Neural progenitor cell (in vitro differentiated cells): ENCODE measurements at places on chromosomes 1 and 21. TPM values are rescaled to one million over a fixed set of nuclear protein-coding genes. Genes with fewer than 3 reads are reported as not detected.
A peak's percentile ranks its signal among the peaks of the same experiment; 100 is the strongest.

DNA sequence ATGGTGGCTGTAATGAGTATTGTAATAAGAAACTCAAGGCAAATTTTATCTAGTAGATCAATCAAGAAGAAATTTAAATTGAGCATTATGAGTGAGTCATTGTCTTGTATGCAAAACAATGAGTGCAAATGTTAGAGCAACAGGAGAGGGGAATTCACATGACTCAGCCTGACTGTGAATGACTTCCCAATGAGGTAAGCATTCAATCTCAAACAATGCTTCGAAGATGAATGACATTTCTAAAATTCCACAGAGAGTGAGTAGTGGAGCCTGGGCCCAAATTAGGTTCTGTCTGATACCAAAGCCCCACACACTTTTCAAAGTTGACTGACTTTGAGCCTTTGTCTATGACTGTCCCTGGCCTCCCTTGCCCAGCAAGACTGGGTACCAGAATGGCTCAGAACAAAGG is 738.0 kb downstream of the PTPRU start:
- H3K27me3 ChIP-seq, result no peaks in the 10 kb centered on the region
- no peak overlapping the region for H3K4me3 ChIP-seq
- peak; percentile 32 for DNase-seq
- no peak overlapping the region for H3K27ac ChIP-seq
- no peaks in the 10 kb centered on the region for H3K36me3 ChIP-seq
- no peaks in the 10 kb centered on the region for H3K4me1 ChIP-seq

GRCh38 chr1:247435030-247435758 is 19.2 kb downstream of the NLRP3 start:
- H3K4me1 ChIP-seq, result no peaks in the 10 kb centered on the region
- no peak for DNase-seq
- no peaks in the 10 kb centered on the region for H3K36me3 ChIP-seq
- no peak overlapping the region for H3K27ac ChIP-seq
- H3K27me3 ChIP-seq, result no peaks in the 10 kb centered on the region

GRCh38 chr1:182391362-182392049 is at the start of gene GLUL:
TSS of gene GLUL (minus strand) at chr1:182391790. CDS start at chr1:182388737, 3,053 bp downstream.
- peaks cover 45% of the 10 kb centered on the region for H3K4me1 ChIP-seq
- H3K27me3 ChIP-seq, result no peaks in the 10 kb centered on the region
- peaks cover 17% of the 10 kb centered on the region for H3K36me3 ChIP-seq
- peak; percentile 98 for DNase-seq
- H3K4me3 ChIP-seq, result peak within 1 kb of the TSS; percentile 100

GRCh38 chr1:96878640-96879039 is 157.1 kb downstream of the PTBP2 start:
- no peaks in the 10 kb centered on the region for H3K27me3 ChIP-seq
- H3K4me3 ChIP-seq, result no peak overlapping the region
- H3K4me1 ChIP-seq, result no peaks in the 10 kb centered on the region

GRCh38 chr1:190479516-190479915 is 1.9 kb upstream of the BRINP3 start:
- H3K36me3 ChIP-seq, result no peaks in the 10 kb centered on the region

GRCh38 chr1:162899422-162900146 is 38.6 kb upstream of the CCDC190 start:
- H3K27ac ChIP-seq, result no peak overlapping the region
- no peaks in the 10 kb centered on the region for H3K27me3 ChIP-seq
- peaks cover 10% of the 10 kb centered on the region for H3K4me1 ChIP-seq
- no peaks in the 10 kb centered on the region for H3K36me3 ChIP-seq

KRTAP21-2 gene
- total RNA-seq, result not detected in 2 replicates

DNA sequence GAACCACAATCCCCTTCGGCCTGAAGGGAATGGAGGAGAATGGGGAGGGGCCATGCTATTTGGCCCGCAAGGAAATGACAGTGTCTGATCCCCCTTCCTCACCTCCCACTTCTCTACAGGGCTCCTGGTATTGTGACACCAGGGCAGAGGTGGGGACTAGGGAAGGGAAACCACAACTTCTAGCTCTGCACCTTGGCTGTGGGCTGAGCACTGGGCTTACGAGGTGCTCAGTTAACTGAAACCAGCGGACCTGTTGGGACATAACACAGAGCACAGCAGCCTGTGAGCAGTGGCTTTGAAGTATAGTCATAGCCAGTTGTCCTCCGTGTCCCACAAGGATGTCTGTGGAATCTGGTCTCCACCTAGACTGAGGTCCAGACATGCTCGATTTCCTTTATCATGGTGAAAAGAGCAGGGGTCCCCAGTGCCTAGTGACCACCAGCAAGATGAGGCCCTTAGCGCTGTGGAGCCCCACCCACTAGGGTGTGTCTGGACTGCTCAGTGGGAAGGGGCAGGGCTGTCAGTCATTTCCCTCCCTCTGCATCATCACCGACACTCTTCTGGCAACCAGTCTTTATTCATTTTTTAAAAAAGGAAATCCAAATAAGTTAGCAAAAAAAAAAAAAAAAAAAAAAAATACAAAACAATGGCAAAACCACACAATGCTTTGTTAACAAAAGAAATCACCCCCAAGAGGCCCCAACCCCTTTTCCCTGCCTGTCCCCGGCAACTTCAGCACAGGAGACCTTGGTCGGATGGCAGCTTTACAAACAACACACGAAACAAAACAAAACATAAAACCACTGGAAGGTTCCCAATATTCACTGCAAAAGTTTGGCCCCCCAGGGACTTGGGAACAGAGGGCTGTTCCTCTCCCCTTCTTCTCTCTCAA is 3.0 kb downstream of the MYOG start:
- H3K4me1 ChIP-seq, result peaks cover 17% of the 10 kb centered on the region
- no peak for DNase-seq
- H3K27me3 ChIP-seq, result peaks cover 5% of the 10 kb centered on the region
- no peak overlapping the region for H3K27ac ChIP-seq

DNA sequence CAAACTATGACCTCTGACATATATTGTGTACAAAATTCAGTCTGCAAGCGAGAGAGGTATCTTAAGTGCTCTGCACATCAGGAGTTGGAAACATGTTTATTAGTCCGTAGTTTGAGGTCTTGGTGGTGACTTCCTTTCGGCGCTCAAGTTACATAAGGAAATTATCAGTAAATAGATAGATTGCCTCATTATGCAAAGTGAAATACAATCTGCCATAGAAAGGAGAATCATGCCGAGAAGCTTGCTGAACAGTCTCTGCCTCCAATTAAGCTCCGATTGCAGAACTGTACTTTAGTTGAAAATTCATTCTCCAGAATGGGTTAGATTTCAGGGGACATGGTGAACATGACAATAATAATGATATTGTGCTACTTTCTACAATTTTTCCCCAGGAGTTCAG is 271.8 kb downstream of the BRINP2 start:
- H3K4me3 ChIP-seq, result no peak overlapping the region
- H3K27ac ChIP-seq, result no peak overlapping the region
- DNase-seq, result no peak
- peaks cover 5% of the 10 kb centered on the region for H3K4me1 ChIP-seq
- no peaks in the 10 kb centered on the region for H3K36me3 ChIP-seq

DNA sequence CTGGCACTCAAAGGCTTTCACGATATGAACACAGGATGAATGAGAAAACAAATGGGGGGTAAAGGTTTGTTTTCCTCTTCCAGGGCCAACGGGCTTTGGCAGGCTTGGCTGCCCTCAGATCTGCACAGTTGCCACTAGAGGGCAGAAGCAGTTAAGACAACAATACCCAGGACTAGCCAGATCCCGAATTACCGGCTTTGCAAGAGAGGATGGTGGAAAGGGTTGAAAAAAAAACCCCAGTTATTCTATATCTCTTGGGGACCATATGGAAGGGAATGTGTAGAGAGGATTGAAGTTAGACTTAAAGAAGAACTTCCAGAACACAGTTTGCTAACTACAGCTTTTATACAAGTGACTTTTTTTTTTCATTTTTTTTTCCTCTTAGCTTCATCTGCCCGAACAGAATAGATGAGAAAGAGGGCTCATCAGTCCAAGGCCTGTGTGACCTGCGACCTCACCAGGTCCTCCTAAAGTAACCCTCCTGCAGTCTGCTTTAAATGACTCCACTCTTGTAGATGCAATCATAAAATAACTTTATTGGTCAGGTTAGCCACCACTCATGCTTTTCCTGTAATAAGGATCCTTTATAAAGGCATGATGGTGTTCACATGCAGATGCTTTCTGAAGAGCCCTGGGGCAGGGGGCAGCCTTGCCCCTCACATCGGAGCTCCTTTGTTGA is 10.7 kb downstream of the FMOD start:
- peaks cover 16% of the 10 kb centered on the region for H3K27me3 ChIP-seq

DNA sequence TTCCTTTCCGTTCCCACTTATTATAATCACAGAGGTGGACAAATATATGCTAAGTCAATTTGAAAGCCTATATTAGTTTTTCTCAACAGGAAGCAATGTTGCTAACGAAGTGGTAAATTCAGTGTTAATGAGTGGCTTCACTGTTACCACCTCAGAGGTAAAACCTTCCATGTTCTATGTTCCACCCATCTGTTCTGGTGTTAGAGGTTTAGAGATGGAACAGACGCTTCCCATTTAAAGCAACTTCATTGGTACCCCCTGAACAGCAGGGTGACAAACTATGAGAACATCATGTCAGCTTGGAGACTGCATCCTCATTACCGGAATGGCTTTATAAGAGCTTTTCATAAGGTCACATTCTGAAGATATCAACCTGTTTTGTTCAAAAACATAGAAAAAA is 77.9 kb downstream of the ZNF644 start:
- no peak overlapping the region for H3K27ac ChIP-seq
- H3K4me3 ChIP-seq, result no peak overlapping the region
- DNase-seq, result no peak
- peaks cover 10% of the 10 kb centered on the region for H3K36me3 ChIP-seq
- H3K27me3 ChIP-seq, result no peaks in the 10 kb centered on the region

CFHR5 gene
- not detected in 2 replicates for total RNA-seq

DNA sequence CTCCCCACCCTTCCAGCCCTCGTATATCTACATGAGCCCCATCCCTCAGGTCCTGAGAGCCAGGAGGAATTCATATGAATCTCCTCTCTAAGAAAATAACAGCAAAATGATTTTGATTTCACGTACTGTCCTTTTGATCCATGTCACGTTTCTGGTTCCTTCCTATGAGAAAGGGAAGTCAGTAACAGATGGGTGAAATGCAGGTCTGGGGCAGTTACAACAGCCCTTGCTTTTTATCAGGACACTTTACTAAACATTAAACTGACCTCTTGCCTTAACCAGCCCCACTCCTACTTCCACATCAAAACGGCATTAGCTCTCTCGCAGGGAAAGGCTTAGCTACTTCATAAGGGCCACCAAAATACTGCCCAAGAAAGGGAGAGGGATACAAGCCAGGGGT is 59.0 kb downstream of the SPATA46 start:
- no peaks in the 10 kb centered on the region for H3K36me3 ChIP-seq
- no peak overlapping the region for H3K27ac ChIP-seq
- H3K4me3 ChIP-seq, result no peak overlapping the region
- no peaks in the 10 kb centered on the region for H3K27me3 ChIP-seq
- no peaks in the 10 kb centered on the region for H3K4me1 ChIP-seq
- DNase-seq, result no peak

DNA sequence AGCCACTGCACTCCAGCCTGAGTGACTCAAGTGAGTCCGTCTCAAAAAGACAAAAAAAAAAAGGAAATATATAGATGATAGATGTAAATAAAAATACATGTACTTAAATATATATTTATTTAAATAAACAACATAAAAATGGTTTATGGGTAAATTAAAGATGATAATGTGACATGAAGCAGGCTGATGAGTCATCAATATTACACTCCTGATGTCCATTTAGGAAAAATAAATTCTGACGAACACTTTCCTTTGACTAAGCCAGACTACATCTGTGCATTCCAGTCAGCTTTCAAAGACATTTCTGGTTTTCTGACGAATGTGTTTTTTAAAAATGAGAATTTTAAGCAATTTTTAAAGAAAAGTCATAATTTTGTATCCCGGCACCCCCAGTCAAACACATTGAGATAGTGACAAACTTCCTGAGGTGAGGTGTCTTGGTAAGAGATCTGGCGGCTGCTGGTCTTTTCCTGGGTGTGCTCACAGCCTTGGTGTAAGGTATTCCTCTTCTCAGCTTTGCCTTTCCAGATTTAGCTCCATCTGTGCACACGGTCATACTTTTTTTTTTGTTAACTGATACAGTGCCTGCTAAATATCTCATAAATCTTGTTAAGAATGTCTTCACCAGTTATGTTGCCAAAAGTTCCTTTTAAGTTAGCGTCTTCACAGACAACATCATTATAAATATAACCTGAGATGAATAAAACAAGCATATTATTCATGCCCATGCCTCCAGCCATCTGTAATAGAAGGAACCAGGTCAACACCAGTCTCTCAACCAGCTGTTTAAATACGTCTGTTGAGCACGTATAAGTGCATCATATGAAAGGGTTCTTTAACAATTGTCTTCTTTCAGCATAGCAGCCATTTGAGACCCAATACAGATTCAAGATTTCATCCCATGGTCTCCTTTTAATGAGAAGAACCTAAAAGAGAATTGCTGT is 214.5 kb upstream of the PLD5 start:
- DNase-seq, result no peak
- H3K4me3 ChIP-seq, result no peak overlapping the region
- no peaks in the 10 kb centered on the region for H3K4me1 ChIP-seq
- no peaks in the 10 kb centered on the region for H3K36me3 ChIP-seq
- H3K27ac ChIP-seq, result no peak overlapping the region

- no peak overlapping the region for H3K27ac ChIP-seq
- no peak overlapping the region for H3K4me3 ChIP-seq
- H3K36me3 ChIP-seq, result no peaks in the 10 kb centered on the region
- no peaks in the 10 kb centered on the region for H3K27me3 ChIP-seq
Observed at GRCh38 chr1:50591598-50591997, 168.4 kb upstream of the DMRTA2 start.

GRCh38 chr21:46109313-46110221 is 11.7 kb downstream of the COL6A2 start:
- H3K27me3 ChIP-seq, result no peaks in the 10 kb centered on the region
- no peaks in the 10 kb centered on the region for H3K36me3 ChIP-seq
- H3K4me3 ChIP-seq, result no peak overlapping the region
- H3K27ac ChIP-seq, result no peak overlapping the region
- no peak for DNase-seq

- peaks cover 100% of the 10 kb centered on the region for H3K27me3 ChIP-seq
- H3K36me3 ChIP-seq, result no peaks in the 10 kb centered on the region
- H3K27ac ChIP-seq, result no peak overlapping the region
- H3K4me1 ChIP-seq, result peaks cover 18% of the 10 kb centered on the region
Observed at GRCh38 chr1:46474570-46474969, 15.1 kb upstream of the DMBX1 start.

STYXL2 gene
- 0.06 and 0.59 TPM in 2 replicates for total RNA-seq

KIFAP3 gene
- total RNA-seq, result 5.0 and 7.7 TPM in 2 replicates

MTFR1L gene
- total RNA-seq, result 20.7 and 31.2 TPM in 2 replicates

- no peaks in the 10 kb centered on the region for H3K4me1 ChIP-seq
- H3K27ac ChIP-seq, result no peak overlapping the region
- no peaks in the 10 kb centered on the region for H3K36me3 ChIP-seq
- H3K4me3 ChIP-seq, result no peak overlapping the region
Observed at GRCh38 chr1:102588536-102588935, 519.8 kb downstream of the COL11A1 start.
